NCI-H1417 (cell line): ENCODE measurements at places on chromosomes 3 and 15.

GRCh38 chr3:123620343-123620742 lies 35.5 kb upstream of the HACD2 start:
- no peak for DNase-seq

DNA sequence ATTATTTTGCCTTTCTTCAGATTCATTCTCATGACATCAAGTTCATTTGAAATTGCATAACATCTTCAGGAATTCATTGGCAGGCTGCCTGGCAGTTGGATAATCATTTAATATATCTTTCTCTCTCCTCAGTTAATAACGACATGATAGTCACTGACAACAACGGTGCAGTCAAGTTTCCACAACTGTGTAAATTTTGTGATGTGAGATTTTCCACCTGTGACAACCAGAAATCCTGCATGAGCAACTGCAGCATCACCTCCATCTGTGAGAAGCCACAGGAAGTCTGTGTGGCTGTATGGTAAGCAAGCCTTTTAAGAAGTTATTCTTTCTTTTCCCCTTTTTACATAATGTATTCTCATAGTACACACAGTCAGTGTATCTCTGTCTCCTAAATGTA lies 38.2 kb downstream of the TGFBR2 start:
- DNase-seq, result no peak

DNA sequence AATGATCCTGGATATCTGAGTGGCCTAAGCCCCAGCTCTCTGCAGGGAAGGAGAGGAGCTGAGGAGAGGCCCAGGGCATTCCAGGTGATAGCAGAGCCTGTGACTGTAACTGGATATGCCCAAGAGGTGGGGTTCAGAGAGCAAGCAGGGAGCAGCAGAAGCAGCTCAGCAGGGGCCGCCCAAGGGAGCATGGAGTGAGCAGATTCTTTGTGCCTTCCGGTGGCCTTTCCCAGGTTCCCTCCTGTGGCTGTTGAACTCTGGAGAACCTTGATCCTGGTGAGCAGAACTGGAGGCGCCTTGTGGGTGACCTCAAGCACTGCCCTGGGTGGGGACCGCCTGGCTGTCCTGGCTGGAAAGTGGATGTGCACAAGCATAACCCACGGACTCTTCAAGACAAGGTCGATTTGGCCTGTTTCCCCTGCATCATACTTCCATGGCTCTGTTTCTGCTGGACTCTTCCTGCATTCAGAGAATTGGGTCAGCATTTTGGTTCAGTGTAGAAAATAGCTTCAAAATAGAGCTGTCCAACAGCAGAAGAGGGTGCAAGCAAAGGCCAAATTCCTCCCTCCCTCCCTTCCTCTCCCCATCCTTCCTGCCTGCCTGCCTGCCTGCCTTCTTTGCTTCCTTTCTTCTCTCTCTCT lies 76.1 kb downstream of the ARNT2 start:
- DNase-seq, result no peak

- DNase-seq, result no peak
Observed at GRCh38 chr3:157079676-157080369, 80.1 kb downstream of the CCNL1 start.

DNA sequence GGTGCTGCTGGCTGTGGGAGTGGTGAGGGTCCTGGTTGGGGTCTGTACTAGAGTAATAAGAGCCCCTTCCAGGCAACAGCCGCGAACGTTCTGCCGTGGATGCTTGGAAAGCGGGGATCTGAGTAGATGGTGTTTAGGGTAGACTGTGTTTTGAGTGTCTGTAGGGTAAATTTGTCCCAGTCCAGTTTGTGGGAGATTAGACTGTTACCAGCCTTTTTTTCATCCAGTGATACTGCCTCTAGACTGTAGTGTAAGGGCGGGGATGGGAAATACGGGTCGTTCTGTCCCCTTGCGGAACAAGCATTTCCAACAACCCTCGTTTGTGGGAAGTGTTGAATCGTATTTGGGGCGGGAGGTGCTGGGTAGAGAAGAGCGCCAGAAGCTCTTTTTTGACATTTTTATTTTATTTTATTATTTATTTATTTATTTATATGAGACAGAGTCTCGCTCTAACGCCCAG lies 424 bp downstream of the HAUS2 start:
- DNase-seq, result peak; percentile 30

GRCh38 chr3:34419801-34420200 lies 621.4 kb downstream of the PDCD6IP start:
- DNase-seq, result no peak

DNA sequence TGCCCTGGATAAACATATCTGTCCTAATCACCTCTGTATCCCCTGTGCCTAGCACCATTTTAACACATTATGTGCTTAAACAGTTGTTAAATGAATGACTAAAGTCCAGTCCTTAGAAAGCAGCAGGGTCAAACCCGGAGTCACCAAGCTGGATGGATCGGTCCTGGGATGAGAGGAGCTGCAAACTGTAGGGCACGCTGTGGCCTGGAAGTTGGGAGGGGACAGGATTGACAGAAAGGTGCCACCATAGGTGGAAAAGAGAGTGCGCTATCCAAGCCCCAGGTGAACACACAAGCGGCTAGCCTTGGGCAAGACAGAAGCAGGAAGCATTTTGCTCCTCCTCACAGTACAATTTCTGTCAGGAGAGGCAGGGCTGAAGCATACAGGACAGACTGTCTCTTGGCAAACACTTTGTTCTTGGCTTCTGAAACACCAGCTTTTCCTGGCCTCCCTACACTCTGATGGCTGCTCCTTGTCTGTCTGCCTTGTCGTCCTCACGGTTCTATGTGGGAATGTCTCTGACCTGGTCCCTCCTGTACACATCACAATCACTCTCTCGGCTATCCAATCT lies 48.4 kb upstream of the KY start:
- DNase-seq, result no peak

DNA sequence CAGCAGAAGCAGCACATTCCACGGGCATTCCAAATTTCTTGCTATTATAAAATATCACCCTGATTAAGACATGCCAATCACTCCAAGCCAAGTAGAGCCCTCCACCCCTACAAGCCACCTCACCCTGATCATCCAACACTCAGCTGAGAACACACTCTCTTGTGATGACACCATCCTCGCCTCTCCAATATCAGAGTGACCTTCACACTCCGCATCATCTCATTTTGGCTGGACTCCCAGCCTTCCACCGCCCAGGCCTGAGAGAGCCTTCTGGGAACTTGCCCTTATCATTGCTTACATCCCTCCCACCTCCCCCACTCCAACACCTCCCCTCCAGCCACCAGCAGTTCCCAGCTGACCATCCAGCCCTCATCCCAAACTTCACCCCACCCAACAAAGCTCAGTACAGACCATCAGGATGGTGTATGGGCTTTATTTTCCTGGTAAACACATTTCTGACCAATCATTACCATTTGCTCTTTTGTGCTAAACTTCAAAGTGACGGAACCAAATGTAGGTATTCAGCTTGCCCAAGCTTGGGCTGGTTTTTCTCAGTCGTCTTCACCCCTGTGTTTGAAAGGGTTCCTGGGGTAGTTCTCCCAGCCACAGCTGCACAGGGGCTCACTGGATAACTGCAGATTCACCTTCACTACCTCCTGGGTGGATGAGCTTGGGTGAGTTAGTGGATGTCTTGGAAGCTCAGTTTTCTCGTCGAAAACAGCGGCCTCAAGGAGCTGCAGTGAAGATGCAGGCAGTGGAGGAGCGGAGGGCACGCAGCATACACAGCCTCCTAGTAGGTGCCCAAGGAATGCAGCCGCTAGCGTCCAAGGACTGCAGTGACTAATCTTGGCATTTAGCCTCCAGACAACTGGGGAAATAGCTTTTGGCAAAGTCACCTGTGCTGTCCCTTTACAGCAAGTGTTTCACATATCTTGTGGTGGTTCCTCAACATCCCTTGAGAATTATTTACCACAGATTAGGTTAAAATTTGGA lies 115.1 kb downstream of the LIPC start:
- no peak for DNase-seq

DNA sequence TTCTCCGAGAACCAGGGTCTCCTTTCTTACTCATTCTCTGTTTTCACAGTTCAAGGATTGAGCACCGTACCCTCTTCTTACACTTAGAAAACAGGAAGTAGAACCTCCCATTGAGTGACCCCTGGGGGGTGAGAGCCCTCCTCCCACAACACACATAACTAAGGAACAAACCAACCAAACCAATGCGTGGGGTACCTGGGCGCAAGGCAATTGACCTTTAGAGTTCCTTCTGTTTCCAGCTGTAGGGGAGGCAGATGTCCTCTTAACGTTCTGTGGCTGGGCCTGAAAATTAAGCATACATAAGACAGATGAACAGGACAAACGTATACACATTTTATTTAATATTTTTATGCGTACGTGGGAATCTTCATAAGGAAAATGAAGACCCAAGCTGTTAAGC lies 33.5 kb upstream of the TIMP4 start:
- no peak for DNase-seq

DNA sequence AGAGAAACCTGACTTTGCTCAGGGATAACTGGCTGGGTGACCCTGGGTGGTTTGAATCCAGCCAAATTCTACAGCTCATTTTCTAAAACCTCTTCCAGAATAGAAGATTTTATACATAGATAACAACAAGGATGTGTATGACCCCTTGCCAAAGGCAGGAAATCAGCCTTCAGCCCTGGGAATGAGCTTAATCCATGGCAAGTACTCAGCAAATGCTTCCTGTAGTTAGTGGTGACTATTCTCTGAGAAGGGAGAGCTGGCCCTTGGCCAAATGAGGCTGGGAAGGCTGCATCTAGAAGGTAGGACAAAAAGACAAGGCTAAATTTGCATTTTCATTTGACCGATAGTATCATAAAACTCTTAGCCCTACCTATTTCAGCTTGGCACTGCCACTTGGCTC lies 4.6 kb upstream of the HACD3 start:
- no peak for DNase-seq

DNA sequence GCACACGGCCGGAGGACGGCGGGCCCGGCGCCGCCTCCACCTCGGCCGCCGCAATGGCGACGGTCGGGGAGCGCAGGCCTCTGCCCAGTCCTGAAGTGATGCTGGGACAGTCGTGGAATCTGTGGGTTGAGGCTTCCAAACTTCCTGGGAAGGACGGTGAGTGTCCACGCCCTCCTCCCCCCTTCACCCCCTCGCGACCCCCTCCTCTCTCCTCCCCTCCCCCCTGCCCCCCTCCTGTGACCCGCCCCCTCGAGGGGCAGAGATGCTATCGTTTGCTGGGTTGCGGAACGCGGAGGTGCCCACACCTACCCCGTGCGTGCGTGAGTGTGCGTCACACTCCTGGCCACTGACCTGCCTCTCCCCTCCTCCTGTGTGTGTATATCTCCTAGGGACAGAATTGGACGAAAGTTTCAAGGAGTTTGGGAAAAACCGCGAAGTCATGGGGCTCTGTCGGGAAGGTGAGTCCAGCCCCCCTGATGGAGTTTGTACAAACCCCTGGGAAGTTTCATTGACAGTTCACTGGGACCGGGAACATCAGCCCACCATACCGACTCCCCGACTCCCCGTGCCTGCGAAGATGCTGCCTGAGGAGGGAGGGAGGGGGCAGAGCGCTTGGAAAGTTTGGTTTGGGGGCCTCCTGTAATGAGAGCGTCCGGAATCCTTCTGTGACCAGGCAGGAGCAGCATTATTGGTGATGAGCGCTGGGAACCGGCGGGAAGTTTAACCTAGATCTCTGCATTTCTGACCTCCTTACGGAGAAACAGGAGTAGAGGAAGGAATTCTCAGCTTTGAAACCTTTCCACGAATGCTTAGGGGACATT lies 795 bp upstream of the SCAANT1 start:
- no peak for DNase-seq

- DNase-seq, result peak; percentile 91
Observed at GRCh38 chr3:97942801-97943546, 29.3 kb downstream of the RIOX2 start.

DNA sequence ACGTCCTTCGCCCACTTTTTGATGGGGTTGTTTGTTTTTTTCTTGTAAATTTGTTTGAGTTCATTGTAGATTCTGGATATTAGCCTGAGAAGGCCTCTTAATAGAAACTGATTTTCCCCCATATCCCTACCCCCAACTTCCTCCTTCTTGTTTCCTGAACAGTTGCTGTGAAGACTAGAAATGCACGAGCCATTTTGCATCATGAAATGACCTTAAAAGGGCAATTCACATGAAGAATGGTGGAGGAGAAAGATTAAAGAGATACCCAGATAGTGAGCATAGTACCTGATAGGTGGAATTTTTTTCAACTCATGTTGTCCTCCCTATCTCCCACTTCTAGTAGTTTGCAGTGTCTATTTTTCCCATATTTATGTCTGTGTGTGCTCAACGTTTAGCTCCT lies 55.2 kb upstream of the KCNH8 start:
- DNase-seq, result no peak

DNA sequence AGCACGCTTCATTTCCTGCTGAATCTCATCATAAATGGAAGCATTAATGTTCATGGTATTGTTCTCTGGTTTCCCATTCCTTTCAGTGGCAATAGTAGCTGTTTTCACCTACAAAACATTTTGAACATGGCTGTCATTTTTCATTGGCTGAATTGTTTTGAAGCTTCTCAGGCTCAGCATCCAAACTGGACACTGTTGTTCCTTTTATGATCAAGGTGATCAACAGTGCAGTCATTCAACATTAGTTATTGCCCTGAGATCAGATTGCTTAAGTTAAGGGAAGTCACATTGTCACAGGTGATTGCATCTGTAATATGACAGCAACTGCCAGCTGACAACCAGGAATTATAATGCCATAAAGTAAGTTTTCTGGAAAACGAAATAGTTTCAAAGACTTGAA lies 46.9 kb downstream of the SATB1 start:
- peak; percentile 88 for DNase-seq

DNA sequence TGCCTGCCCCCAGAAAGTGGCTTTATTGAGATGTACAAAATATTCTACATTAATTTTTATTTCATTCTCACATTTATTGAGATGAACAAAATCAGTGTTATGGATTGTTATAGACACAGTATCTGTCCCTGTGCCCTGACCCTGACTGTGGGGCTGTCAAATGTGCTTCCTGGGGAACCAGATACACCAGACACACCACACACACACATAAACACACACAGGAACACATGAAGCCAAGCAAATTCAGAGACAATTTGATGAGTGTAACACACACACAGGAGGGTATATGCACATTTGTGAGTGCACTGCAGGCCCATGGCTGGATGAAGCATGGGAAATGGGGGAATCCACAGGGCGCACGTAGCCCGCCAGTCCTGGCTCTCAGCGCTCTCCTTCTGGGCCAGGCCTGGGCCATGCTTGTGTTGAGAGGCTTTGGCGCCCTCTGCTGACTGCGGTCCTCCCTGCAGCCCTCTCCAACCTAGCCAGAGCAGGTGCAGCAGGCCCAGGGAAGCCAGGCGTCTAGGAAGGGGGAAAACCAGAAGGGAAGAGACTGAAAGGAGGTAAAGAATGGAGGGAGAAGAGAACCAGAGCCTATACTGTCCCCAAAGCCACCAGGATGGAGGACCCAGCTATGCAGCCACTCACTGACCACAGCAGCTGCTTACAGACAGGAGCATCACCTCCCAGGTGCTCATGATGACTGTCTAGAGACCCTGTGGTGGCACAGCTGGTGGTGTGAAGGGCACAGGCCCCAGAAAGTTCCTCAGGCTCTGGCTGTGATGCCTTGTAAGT lies 18.0 kb upstream of the LOXL1 start:
- DNase-seq, result peak; percentile 62

GRCh38 chr3:182149594-182149993 lies 437.9 kb downstream of the SOX2 start:
- no peak for DNase-seq
